Kidney glomerular epithelial cell (primary cell): ENCODE measurements at places on chromosomes 2 and 18.

- no peak for DNase-seq
These were observed 13.0 kb downstream of the ZNF236 start for GRCh38 chr18:76835380-76835779.

- DNase-seq = peak; percentile 58
These were observed 253.8 kb downstream of the TGIF1 start for GRCh38 chr18:3703732-3704176.

- no peak for DNase-seq
These were observed 26.5 kb downstream of the TCF23 start for GRCh38 chr2:27175330-27175729.

DNA sequence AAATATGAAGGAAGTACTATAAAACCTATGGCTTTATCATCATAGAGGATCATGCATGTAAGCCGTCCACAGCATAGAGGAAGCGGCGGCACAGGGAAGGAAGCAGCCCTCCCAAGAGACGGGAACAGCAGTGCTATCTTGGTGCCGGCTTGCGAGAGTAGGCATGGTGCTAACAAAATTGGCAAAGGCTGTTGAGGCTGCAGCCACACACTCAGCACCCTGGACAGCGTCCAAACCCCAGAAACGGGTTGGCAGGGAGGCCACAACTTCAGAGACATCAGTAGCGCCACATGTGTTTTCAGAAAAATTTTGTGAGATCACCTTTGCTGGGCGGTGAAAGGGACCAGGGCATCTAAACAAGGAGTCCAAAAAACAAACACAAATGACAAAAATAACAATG, 37.7 kb downstream of the NETO1 start:
- peak; percentile 2 for DNase-seq

DNA sequence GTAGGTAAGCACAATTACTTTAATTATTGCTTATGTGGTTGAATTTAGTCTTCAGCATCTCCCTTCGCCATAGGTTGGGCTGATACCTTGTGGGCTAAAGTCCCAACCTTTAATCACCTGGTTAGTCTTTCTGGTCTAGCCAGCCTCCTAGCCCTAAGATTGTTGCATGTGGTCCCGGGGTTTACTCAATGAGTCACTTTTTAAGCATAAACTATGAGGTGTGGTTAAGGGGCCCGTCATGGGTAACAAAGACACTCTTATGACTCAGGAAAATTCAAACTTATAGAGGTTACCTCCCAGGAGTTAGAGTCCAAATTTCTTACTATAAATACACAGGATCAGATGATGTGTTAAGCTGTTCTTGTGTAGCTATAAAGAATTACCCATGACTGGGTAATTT, 841.6 kb downstream of the TRIB2 start:
- no peak for DNase-seq

DNA sequence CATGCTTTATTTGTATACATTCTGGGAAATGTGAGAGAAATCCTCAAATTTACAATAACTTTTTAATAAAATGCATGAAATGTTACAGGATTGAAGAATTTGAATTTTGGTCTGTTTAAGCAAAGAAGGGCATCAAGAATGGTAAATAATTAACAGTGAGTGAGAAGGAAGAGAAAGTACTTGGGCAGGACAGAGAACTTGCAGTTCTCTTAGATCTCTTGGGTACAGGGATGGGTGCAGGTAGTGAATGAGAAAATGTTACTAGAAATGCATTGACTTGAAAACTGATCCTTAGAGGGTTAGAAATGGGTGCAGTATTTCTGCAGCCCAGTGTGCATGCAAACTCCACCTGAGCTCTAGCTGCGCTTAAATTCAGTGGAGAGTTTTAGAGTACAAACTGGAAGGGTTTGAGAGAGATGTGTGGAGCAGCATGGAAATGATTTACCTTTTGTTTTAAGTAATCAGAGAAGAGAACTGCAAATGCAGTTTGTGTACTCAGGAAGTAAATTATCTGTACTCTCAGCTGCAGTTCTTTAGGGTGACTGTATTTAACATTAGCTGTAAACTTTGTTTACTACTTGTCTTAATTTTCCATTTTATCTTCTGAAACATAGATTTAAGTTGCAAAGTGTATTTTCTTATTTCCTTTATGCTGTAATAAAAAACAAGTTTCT, 51.0 kb upstream of the RAB27B start:
- peak; percentile 10 for DNase-seq

DNA sequence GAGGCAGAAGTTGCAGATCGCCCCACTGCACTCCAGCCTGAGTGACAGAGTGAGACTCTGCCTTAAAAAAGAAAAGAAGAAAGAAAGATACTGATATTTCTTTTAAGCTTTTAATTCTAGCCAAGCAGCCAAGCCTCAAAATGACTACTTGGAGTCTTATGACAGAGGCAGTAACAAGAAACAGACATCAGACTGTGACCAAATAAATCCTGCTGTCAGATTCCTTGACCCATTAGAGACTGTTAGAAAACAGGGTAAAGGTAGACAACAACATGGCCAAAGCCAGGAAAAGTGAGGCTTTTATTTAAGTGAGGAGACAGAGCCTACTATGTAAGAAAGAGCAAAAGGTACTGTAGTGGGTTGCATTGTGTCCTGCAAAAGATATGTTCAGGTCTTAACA, 83.4 kb upstream of the NARS1 start:
- no peak for DNase-seq

DNA sequence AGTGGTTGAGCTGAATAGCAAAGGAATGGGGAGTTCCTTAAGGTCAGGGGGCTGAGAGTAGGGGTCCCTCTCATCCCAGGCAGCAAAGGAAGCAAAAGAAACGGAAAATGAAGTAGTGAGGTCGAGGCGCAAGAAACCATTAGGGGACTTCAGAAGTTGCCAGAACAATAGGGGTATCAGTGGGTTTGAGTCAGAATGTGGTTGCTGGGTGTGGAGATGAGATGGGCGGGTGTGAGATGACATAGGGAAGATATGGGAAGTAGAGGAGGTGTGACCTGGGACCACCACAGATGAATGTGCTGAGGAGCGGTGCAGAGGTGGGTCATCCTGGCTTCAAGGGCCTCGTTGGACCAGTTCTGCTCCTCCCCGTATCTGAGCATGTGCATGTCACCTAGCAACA, 13.1 kb upstream of the VAPA start:
- DNase-seq = no peak

GRCh38 chr2:199979398-199979797, 24.0 kb downstream of the MAIP1 start:
- DNase-seq = no peak

GRCh38 chr18:44883671-44884070, 203.0 kb downstream of the SETBP1 start:
- no peak for DNase-seq

- no peak for DNase-seq
These were observed 3.3 kb upstream of the GPBAR1 start for GRCh38 chr2:218257390-218257981.

GRCh38 chr2:38524580-38524979, 78.1 kb downstream of the HNRNPLL start:
- DNase-seq = no peak
